NCI-H2171 treated with DMSO at 0.1 percent for 48 hours (cell line): ENCODE measurements at places on chromosomes 2 and 18.

GRCh38 chr2:17894005-17894404 is 15.5 kb downstream of the KCNS3 start:
- DNase-seq, result peak; percentile 78

DNA sequence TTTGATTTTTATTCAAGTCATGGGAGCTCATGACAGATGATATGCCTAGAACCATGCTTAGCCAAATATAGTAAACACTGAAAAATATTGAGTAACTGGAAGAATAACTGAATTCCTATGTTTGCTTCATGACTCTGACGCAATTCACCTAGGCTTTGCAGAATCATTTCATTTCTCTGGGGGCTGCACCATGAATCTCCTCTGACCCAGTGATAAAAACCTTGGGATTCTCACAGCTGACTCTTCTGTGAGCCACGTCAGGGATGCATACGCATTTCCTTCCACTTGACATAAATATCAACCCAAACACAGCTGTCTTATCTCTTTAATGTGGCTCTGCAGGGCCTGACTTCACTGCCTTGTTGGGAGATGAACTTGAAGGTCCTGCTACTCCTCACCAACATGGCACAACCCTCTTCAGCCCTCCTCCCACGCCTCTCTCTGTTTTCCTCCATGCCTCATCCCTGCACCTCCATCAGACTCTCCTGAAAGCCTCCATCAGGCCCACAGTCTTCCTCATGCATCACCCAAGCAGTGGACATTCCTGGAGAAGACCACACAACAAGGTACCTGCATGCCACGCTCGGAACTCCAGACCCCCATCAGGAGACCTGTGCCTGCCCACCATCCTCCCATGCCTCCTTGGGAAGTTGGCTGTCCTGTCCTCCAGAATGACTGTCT is 29.8 kb downstream of the COL6A3 start:
- no peak for DNase-seq

DNA sequence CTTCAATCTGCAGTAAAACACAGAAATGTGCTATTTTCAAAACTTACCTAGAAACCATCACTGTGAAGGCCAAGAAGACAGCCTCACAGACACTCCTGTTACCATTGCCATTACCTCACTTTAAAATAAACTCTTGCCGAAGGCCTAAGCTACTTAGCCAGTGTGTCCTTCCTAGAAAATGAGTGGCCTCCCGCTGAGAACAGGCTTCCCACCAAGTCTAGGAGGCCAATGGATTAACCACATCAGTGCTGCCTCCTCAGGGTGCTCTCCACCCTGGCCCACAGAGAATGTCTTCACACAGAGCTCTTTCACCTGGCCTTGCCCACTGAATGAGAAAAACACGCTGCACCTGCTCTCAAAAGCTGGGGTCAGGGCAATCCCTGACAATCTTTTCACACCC is 47.5 kb downstream of the L3MBTL4 start:
- no peak for DNase-seq

DNA sequence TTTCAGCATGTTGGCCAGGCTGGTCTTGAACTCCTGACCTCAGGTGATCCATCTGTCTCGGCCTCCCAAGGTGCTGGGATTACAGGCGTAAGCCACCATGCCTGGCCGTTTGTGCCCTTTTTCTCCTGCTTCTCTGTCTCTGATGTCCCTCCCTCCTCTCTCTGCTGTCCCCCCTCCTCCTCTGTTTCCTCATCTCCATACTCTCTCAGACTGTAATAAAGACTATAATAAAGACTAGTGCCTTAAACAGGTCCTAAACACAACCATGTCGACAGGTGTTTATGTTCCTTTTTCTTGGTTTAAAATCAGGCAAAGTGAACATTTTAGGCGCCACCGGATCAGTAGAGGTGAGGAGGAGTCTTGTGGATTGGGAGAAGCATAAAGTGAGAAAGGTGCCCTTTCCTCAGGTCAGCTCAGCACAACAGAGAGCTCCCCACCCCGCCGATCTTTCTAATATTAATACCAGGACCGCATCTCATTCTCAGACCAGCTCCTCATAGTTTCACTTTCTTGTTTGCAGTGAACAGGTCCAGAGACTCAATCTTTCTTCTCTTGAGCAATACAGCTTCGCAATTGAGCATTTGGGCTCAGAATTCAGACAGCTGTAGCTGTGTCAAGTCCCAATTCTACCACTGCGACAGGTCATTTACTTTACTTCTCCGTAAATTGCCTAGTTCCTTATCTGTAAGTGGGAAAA is 23.7 kb downstream of the TIMM21 start:
- no peak for DNase-seq

DNA sequence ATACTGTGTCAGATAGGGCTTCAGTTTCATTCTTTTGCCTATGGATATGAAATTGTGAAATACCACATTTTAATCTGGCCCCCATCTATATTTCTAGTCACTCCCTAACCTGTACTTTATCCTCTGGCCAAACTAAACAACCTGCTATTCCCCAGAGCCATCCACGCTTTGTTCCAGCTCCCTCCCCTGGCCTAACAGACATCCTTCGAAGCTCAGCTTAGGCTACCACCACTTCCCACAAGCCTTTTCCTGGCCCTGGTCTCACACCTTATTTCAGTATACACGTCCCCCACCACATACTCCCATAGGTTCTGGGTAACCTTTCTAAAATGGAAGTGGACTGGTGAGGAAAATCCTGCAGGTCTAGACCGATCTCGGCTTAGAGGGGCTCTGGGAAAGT is 55.4 kb downstream of the MAP4K3 start:
- DNase-seq, result no peak

DNA sequence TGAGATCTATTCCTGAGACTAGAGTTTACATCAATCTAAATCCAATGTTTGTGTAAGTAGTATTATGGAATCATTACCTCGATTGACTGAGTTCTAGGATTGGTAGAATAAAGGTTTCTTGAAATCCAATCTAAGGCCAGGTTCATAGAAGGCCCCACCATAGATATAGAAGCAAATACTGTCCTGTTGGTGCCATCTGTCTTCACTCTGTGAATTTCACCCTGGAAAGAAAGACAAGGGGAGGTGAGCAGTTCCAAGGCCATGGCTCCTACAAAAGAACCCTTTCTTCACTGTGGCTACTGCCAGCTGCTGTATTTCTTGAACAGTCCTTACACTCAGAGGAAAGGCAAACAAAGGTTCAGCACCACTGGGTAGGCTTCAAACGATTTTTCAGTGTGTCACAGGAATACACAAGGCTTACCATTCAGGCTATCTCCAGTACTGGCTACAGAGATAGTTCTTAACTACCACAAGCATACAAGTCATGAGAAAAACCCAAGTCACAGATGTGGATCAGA is 137.0 kb downstream of the LRP2 start:
- DNase-seq, result no peak

- DNase-seq, result no peak
Observed at GRCh38 chr2:4247791-4248190, 544.4 kb downstream of the DCDC2C start.

DNA sequence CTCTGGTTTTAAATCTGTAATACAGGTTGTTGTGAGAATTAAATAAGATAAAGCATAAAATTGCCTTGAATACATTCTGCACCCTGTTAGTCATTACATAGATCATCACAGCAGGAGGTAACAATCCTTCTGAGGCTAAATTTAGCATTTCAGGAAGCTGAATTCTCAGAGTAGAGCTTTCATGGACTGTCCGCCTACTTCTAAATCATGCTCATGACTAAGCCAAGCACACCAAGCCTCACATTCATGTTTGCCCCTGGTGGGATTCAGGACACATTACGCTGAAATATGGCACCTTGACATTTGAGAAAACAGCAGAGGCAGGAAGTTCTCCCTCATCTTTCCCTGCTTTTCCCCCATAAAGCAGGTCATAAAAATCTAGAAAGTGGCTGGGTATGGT is 16.6 kb upstream of the PIK3C3 start:
- DNase-seq, result no peak

- no peak for DNase-seq
Observed at GRCh38 chr18:32730620-32731091, 42.2 kb downstream of the KLHL14 start.

DNA sequence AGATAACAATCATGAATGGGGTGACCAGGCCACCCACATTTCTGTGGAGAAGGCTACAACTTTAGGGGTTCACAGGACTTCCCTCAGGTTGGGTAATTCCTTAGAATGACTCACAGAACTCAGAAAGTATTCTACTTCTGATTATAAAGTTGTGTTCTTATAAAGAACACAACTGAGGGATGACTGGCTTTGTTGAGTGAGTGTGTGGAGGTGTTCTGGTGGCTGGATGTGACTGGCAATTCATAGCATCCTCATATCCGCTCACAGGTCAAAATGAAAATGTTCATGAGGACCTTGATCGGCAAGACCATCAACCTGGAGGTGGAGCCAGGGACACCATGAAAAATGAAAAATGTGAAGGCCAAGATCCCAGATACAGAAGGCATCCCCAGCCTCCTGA is 143.3 kb upstream of the CAB39 start:
- no peak for DNase-seq

DNA sequence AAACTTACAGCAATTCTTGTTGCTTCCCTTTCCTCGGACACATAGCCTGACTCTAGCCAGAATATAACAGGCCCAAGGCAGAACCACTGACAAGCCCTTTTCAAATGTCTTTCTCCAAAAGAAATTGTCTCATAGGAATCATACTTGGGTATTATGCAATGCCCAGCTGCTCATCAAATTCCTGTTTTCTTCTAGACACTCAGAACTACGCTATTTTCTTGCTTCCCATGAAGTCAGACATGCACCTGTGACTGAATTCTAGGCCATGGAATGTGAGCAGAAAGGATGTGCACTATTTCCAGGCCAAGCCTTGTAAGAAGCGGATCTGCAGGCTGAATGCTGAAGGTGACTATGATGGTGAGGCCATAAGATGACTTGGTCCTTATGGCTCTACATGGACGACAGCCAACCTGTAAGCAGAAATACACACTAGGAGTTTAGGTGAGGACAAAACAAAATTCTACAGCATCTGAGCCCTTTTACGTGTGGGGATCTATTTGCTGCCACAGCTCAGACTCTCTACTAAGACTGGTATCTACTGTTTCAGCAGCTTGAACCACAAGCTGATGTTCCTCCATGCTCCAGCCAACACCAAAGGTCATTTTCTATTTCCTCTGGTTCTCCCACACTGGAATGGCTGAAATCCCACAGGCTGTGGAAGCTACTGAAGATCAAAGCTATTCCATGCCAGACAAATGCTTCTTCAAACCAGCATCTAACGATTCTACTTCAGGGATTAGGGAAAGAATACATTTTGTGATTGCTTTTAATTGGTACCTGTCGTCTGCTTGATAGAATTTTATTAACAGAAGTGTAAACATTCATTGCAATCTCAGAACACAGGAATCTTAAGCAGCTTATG is 378.7 kb downstream of the RBM43 start:
- DNase-seq, result no peak

DNA sequence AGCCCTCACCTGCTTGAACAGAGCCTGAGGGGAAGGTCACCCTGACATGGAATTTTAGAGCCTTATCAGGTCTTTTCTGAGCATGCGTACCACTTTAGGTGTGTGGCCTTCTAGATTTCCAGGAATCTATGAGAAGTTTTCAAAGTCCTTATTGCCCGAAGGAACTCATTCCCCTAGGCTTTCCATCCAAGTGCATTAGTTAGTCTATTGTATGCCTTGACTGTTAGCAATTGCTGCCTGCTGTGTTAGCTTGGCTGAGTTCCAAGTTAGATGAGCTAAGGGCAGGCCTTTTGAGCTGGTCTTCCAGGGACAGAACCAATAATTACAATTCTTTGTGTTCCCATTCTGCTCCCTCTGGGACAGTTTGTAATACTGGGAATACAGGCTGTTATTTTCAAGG is 30.8 kb upstream of the PUM2 start:
- peak; percentile 71 for DNase-seq

- no peak for DNase-seq
Observed at GRCh38 chr2:72778410-72778809, 47.4 kb downstream of the EXOC6B start.

DNA sequence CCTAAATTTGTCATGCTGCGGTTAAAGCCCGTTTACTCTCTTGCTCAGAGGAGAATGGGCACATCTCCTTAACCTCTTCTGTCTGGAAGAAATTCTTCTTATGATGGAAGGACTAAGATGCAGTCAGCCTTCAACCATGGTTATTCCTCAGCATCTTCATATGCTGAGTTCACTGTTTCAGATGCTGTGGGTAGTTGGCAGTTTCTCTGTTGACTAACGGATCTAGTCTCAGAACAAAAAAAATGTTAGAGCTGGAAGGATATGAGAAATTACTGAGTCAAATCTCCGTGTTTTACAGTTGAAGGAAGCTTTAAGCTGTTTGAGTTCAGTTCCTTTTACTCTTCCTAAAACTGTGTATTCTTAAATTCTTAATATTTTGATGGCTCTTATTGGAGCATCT is 43.6 kb upstream of the PGAP1 start:
- no peak for DNase-seq

DNA sequence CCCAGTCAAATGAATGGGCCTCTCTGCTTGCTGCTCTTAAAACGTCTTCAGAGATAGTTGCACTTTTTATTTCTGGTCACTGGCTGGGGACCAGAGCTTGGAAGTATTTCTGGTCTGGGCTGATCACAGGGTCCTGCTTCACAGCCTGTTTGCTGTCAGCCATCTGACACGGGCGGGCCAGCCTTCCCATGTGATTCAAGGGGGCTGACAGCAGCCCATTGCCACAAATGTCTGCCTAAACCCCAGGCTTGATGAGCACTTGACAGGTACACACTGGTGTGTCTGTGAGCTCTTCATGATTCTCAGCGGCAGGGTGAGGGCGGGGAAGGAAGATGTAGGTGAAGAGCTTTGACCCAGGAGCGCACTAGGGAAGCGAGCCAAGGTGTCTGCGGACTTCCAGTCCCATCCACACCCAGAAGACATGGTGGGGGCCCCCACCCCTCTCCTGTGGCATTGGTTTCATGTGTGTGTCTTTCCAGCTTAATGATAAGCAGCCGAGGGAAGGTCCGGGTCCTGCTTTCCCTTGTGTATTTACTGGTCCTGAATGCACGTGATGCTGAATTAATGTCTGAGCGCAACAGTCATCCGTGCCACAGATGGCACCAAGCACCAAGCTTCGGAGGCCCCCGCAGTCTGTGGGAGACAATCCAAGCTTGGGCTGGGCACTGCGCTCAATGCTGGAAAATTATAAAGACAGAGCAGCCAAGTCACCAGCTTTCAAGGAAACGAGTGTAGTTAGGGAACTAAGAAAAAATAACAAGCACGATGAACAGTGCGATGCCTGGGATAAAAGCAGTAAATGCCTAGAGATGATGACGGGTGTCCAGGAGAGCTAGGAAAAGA is 73.3 kb downstream of the SH3BP4 start:
- peak; percentile 72 for DNase-seq

- no peak for DNase-seq
Observed at GRCh38 chr18:79866889-79867574, 69.3 kb downstream of the KCNG2 start.

GRCh38 chr2:235614900-235615712 is 121.3 kb downstream of the AGAP1 start:
- DNase-seq, result no peak

- no peak for DNase-seq
Observed at GRCh38 chr18:47381975-47382570, 130.6 kb upstream of the SKOR2 start.
